ENCODE measurements at places on chromosomes 6 and 20. TPM values are rescaled to one million over a fixed set of nuclear protein-coding genes. Genes with fewer than 3 reads are reported as not detected.
A peak's percentile ranks its signal among the peaks of the same experiment; 100 is the strongest.

GRCh38 chr6:52042141-52042885 lies 45.1 kb downstream of the PKHD1 start:
- no peak for DNase-seq

- peak; percentile 73 for DNase-seq
These were observed 1.3 kb downstream of the MAPK14 start for GRCh38 chr6:36028877-36029324.

GRCh38 chr6:35299674-35300073 lies 2.1 kb downstream of the DEF6 start:
- DNase-seq, result no peak

- no peak for DNase-seq
These were observed 71.0 kb downstream of the TRAM2 start for GRCh38 chr6:52505726-52506409.

DNA sequence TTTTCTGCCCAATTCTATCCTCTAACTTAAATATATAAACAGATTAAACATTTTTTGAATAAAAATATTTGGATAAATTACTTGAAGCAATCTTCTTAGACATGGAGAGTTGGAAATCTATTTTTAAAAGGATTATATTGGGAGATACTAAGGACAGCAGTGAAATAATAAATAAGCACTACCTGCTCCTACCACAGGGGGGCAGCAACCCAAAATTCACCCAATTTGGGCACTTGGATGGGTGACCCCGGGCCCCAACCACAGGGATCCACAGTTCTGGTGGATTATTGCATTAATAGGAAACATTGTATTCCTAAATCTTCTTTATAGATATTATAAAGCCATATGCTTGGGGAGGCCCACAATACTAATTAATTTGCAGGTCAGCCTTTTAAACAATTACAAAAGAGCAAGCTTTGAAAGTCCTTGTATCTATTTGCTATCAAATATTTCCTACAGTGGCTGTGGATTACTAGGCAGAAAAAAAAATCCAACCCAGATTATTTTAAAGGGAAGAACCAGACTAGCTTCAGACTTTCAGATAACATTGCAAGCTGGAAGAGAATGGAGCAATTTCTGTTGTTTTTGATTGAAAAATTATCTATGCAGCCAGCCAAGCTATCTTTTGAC lies 66.4 kb upstream of the PDE10A start:
- DNase-seq, result no peak

GRCh38 chr6:84753173-84753572 lies 11.2 kb downstream of the TBX18 start:
- DNase-seq, result no peak

DNA sequence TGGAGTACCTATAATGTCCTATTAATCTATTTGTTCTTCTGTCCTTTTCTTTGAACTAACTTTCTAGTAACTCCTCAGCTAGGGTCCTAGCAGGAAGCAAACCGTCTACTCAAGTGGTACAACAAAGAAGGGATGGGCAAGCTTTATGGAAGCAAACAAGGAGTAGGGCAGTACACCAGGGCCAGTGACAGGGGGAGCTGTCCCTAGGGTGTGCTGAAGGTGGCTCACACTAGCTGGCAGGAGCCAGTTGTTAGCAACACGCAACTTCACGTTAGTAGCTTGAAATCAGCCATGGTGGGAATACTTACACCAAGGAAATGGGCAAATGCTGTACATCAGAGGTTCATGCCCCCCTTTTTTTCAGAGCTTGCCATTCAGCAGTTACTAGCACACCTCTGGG lies 74.0 kb upstream of the EYA2 start:
- no peak for DNase-seq

DNA sequence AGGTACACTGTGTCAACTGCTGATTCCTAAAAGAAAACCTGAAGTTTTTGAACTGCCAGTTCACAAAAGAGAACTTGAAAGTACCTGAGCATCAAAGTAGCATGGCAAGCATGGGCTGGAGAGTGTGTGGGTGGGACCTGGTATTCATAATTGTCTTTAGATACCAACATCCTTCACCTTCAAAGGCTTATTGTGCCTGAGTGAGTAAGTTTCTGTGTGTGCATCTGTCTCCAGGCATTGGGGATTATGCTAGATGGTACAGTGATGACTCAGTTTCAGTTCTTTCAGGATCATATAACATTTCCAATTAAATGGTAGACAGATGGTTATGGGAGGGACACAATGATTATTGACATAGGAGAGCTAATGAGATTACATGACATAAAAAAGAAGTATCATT lies 238.5 kb downstream of the ZFAND3 start:
- DNase-seq, result no peak

GRCh38 chr6:25218346-25218745 lies 60.8 kb upstream of the CARMIL1 start:
- no peak for DNase-seq

The WFDC13 gene
- not detected for total RNA-seq

- DNase-seq, result no peak
These were observed 19.2 kb upstream of the MRPS10 start for GRCh38 chr6:42236682-42237473.

The SUMO4 gene
- total RNA-seq, result 0.90 TPM

The KIAA1755 gene
- 1.6 TPM for total RNA-seq

DNA sequence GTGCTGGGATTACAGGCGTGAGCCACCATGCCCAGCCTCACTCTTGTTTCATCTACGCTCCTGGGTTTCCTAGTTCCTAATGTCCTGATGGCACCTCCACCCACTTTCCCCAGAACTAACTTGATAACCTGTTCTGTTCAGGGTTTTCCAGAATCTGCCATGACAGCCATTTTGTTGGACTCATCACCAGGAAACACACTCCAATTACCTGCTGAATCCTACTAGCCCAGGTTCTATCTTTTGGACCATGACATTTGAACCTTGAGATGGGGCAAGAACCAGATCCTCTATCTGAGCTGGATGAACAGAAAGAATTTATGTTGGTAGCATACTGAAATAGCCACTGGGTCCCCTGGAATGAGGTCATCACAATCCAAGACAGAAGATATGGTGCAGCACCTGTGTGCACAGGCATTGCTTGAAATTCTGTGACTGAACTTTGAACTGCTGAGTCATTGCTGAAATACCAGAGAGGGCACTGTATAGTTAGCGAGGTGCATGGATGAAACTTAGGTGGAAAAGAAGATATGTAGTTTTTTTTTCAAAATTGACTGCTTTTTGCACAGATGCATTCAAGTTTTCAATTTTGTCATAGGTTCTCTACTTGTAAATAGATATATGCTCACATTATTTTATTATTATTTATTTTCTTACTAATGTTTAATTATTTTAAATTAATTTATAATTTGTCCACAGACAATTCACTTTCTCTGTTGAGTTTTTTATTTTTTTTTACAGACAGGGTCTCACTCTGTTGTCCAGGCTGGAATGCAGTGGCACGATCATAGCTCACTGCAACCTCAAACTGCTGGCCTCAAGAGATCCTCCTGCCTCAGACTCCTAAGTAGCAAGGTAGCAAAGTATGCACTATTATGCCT lies 42.8 kb upstream of the TASP1 start:
- no peak for DNase-seq

GRCh38 chr6:66328200-66328599 lies 621.2 kb upstream of the EYS start:
- no peak for DNase-seq

The IP6K3 gene
- total RNA-seq, result 8.6 TPM

The ADAM33 gene
- total RNA-seq, result 0.31 TPM

- DNase-seq, result no peak
These were observed 127.4 kb upstream of the MAP3K7 start for GRCh38 chr6:90714319-90714718.

DNA sequence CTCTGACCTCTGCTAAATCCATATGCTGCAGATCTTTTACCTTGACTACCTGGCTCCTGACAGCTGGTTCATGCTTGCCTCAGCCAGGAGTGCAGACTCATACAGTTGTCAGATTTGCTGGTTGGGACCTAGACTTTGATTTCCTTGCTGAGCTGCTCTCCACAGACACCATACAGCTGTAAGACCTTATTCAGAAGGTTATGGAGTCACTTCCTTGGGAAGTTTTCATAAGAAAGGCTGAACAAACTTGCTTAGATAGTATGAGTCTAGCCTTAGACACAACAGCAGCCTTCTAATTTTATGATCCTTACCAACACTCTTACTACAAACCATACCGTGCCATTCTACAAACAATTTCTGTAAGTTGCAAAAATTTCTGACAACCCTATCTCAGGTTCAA lies 102.9 kb downstream of the EDN1 start:
- DNase-seq, result no peak

The MACROD2 gene
- total RNA-seq, result 1.2 TPM

The OPRL1 gene
- not detected for total RNA-seq

The APCDD1L gene
- not detected for total RNA-seq
